ENCODE measurements at places on chromosomes 16 and 17. TPM values are rescaled to one million over a fixed set of nuclear protein-coding genes. Genes with fewer than 3 reads are reported as not detected.

The CCDC200 gene
- polyA plus RNA-seq: 0.10 TPM

The SLC2A4 gene
- 10.2 TPM for polyA plus RNA-seq

The NACA2 gene
- polyA plus RNA-seq: 0.15 TPM

The MAPT gene
- 1.5 TPM for polyA plus RNA-seq

The TPSG1 gene
- 0.15 TPM for polyA plus RNA-seq

The EVI2A gene
- 1.4 TPM for polyA plus RNA-seq
